ENCODE measurements at places on chromosomes 7 and 10.

DNA sequence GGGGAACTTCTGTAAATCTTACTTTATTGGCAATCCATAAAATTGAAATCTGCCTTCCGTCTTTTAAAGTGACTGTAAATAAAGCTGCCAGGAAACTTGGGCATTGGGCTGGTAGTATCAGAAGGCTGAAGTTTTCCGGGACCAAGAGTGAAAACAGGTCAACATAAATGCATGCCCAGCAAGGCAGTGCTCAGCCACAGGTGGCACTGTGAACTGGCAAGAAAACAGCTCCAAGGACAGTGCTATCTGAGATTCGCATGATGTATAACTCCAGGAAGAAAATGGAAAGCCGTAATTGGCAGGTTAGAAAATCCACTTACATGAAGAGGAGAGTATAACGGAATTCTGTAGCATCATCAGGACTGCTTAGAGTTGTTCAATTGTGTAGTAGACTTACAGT, 1.9 kb upstream of the INSYN2A start:
- DNase-seq: no peak

GRCh38 chr7:80235334-80235733, 100.7 kb downstream of the GNAI1 start:
- DNase-seq: no peak

- no peak for DNase-seq
Measured at GRCh38 chr10:94046098-94046497, 52.4 kb downstream of the PLCE1 start.

GRCh38 chr7:32936689-32937088, 20.6 kb upstream of the FKBP9 start:
- DNase-seq: no peak

GRCh38 chr10:129339841-129340240, 127.2 kb upstream of the MGMT start:
- DNase-seq: no peak

- no peak for DNase-seq
Measured at GRCh38 chr7:28815369-28815927, 142.7 kb downstream of the TRIL start.

DNA sequence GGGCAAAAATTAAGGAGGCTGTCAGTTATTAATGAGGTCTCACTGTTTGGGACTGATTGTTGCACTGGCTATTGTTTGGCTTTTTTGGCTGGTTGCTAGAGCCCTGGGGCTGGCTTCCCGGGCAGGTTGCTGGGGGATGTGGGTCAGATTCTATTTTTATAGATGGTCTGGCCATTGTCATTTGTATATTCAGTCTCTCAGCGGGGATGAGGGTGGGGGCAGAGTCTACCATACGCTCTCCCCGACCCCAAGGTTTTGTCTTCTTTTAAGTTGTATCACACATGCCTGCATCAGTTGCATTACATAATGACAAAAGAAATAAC, 84.3 kb upstream of the GRB10 start:
- no peak for DNase-seq

- DNase-seq: peak; percentile 29
Measured at GRCh38 chr7:36396150-36396549, 6.5 kb downstream of the ANLN start.

DNA sequence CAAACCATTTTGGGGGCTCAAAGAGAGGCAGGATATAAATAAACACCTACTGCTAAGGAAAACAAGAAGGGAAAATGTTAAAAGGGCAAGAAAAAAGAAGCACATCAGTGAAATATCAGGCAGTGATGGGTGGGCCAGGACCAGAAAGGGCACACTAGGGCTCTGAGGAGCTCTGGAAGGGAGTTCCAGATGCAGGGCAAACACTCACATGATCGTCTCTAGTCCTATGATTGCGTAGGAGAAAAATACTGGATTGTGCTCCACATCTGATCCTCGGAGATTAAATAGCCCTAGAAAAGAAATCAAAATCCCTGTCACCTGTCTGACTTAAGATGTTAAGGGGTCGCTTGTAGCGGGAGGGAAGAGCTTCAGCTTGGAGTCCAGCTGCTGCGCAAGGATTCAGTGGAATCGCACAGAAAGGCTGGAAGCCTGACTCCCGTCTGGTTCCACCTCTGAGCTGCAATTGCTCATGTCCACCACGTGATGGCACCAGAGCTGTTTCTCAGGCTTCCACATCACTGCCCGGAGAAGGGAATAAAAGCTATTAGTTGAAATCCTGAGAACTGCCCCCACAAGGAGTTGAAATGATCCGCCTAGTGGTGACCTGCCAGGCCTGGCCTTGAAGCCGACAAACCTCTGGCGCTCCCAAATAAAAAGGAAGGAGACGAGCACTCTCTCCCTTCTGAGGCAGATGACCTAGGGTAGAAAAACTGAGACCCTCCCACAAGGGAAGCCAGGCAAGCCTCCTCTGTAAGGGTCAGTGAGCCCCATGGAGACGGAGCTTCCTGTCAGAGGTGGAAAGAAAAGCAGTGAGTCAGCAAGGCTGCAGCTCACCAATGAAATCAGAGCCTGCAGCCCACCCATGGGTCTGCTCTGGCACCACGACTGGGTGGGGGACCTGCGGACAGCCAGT, 39.2 kb downstream of the XPNPEP1 start:
- peak; percentile 74 for DNase-seq

- DNase-seq: no peak
Measured at GRCh38 chr10:14507176-14507575, 176.5 kb upstream of the FRMD4A start.

GRCh38 chr10:15075421-15075820, 13.2 kb downstream of the ACBD7 start:
- DNase-seq: no peak

DNA sequence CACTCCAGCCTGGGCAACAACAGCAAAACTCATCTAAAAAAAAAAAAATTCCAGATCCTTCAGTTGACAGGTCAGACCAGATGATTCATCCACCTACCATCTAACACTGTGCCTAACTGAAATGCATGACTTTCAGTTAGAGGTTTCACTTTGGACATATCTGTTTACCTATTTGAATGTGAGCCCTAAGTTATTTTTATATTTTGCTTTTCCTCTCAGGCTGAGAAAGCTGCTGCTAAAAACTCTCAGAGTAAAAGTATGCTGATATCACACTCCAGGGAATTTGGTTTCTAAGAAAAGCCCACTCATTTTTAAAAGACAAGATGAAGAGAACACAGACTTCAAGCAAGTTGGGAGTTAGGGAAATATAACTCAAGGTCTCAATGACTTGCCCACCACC, 126.0 kb downstream of the SGMS1 start:
- DNase-seq: no peak

DNA sequence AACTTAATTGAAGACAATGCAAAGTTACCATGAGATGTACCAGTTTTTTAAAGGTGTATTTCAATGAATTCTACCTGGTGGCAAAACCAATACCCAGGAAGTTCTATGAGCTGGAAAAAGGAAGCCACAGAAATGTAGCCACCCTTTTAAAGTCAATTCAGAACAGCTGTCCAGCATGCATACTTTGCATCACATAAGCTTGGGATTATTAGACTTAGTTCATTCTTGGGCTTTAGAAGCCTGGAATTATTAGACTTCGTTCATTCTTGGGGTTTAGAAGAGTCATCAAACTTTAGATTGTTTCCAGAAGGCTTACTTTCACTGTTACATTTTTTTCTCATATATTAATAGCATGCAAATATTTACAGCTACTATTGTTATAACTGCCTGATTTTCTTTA, 20.9 kb downstream of the SLC25A13 start:
- DNase-seq: no peak

DNA sequence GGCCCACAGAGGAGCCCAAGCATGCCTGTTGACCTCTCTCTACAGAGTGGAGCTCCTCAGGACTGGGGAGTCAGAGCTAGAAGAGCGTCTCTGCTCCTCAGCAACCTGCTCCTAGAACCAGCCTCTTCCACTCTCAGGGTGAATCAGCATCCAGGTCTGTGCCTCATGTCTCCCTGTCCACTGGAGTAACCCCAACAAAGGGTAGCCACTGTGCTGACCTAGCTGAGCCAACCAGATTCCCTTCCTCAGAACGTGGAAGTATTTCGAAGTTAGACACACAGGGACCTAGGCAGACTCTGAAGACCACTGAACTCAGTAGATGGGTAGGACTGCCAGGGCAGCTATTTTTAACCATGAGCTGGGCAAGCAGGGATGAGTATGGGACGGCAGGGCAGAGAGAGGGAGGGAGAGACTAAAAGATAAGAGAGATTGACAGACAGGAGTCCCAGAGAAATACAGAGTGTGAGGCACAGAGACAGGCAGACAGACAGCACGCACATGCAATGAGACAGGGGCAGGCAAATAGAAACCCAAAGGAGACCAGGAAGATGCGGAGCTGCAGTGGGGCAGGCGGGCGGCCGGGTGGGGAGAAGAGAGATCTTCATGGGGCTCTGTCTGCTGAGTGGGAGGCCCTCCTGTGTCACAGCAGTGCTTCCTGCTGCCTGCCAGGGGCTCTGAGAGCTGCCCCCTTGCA, 56.7 kb downstream of the OSBPL3 start:
- DNase-seq: no peak

GRCh38 chr10:99874341-99875085, 92.1 kb downstream of the ABCC2 start:
- no peak for DNase-seq

- no peak for DNase-seq
Measured at GRCh38 chr10:35316218-35316967, 19.9 kb upstream of the CCNY start.

GRCh38 chr7:22860337-22860736, 37.7 kb upstream of the TOMM7 start:
- no peak for DNase-seq

- DNase-seq: peak; percentile 81
Measured at GRCh38 chr10:71729161-71729636, 9.6 kb upstream of the C10orf105 start.

GRCh38 chr7:29607259-29607658, 43.6 kb downstream of the PRR15 start:
- no peak for DNase-seq

DNA sequence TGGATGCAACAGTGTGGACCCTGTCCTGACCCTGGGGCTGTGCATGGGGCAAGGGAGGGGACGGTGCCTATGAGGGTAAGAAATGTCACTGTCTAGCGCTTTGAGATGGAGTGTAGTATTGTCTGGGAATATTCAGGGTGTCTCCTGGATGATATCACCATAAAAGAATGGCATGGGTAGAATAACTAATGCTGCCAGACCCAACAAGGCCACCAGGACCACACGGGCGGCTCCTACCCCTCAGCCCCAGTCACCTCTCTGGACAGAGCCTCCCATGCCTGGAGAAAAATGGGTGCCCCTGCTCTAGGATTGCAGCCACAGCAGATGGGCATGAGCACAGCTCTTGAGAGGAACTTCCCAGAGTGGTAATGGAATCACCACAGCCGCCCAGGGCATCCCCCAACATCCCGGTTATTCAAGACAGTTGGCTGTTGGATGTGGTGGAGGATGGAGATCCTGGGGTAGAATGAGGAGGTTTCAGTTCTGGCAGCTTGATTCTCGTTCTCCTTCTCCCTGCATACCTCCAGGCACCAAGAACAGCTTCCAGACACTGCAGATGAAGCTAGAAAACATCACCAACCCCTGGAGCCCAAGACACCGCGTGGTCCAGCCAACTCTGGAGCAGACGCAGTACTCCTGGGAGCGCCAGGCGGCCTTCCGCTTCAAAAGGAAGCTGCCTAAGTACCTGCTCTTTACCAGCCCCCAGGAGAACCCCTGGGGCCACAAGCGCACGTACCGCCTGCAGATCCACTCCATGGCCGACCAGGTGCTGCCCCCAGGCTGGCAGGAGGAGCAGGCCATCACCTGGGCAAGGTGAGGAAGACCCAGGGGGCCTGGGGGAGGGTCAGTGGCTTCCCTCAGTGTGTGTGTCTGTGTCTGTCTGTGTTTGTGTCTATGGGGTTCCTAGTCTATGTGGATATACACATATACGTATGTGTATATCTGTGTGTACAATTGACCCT, 6.2 kb downstream of the AOC1 start:
- no peak for DNase-seq

DNA sequence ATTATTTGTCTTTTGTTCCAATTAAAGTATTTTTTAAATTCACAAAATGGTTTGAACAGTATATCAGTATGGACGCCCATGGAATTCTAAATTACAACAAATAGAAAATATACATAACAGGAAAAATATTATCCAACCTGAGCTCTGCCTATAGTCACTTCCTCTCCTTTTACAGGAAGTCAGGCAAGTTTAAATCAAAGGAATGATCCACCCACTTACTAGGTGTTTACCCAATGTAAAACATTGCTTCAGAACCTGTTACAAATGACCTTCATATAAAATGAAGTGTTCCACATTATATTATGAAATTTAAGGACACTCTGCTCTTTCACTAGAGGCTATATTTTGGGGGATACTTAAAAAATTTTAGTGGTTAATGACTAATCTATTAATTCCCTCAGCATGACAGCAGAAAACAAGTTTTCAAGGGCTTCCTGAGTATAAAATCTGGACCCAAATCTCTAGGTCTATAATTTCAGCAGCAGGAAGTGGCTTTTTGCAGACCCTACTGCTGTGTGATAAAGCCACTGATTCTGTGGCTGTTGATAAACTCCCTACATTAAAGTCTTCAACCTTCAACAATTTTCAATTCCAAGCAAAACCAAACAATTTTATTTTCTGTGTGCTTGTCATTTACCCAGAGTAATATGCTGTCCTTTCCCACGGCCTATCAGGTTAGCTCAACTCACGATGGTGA, 722.6 kb downstream of the GATA3 start:
- no peak for DNase-seq

GRCh38 chr10:113411456-113411855, 141.4 kb upstream of the HABP2 start:
- DNase-seq: no peak

- no peak for DNase-seq
Measured at GRCh38 chr10:48526011-48526821, 78.7 kb downstream of the ARHGAP22 start.

- DNase-seq: no peak
Measured at GRCh38 chr7:141348728-141349127, 202.5 kb upstream of the AGK start.

GRCh38 chr10:71217266-71218045, 5.1 kb downstream of the UNC5B start:
- DNase-seq: no peak

DNA sequence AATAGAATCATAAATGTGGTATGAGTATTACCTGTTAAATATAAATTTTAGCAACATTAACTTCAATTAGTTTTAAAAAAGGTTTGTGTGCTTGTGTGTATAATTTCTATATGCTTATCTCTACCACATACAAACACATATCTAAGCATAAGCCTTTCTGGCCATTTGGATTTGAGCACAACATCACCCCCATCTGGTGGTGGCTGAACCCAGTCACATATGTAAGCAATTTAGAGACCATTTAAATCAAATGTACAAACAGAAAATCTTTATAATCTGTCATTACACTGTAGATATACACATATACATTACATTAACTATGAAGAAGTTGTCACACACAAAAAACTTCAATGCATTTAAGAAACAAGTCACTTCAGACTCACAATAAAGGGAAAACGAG, 31.7 kb downstream of the GPR22 start:
- peak; percentile 40 for DNase-seq

GRCh38 chr10:1159131-1160061, 103.2 kb downstream of the WDR37 start:
- DNase-seq: no peak

GRCh38 chr10:46227571-46227935, 59.2 kb upstream of the ANTXRL start:
- DNase-seq: no peak

- DNase-seq: no peak
Measured at GRCh38 chr10:95925033-95925432, 17.3 kb downstream of the CC2D2B start.

- no peak for DNase-seq
Measured at GRCh38 chr10:14200698-14201544, 129.8 kb downstream of the FRMD4A start.
